ENCODE measurements at places on chromosomes 12 and 14.

DNA sequence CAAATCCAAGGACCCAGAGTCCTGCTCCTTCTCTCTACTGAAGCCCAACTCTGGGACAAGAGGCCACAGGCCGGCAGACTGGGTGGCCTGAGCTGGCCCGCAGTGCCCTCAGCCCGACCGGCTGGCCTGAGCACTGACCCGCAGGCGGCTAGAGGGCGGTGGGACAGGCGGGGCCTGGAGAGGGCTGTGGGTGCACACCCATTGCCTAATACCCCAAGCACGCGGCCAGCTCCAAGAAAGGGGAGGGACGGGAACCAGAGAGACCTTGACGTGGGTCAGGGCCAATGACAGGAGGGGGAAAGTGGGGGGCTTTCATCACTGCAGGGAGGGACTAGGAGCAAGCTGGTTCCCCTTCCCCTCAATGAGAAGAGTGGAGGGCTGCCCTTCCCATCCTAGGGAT lies 2.0 kb upstream of the WNT10B start:
- no peak for DNase-seq

GRCh38 chr12:120413901-120414695 lies 23.8 kb upstream of the COX6A1 start:
- no peak for DNase-seq

GRCh38 chr14:87961246-87961645 lies 31.7 kb downstream of the GALC start:
- DNase-seq: no peak

DNA sequence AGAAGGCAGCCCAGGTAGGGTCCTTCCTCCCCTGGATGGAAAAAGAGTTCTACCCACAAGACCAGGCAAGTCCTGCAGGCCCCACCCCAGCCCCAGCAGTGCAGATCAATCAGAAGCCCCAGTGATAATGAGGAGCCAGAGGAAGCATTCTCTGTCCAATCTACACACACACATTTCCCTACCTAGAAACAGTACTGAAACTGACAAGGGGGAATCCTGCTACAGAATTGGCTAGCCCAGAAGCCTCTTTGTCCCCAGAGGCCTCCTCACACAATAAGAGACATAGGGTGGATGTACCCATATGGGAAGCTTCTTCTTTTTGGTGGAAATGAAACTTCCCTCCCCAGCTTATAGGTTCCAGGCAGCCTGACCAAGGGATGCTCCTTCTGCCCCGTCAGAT lies 9.9 kb downstream of the FSCB start:
- DNase-seq: no peak

DNA sequence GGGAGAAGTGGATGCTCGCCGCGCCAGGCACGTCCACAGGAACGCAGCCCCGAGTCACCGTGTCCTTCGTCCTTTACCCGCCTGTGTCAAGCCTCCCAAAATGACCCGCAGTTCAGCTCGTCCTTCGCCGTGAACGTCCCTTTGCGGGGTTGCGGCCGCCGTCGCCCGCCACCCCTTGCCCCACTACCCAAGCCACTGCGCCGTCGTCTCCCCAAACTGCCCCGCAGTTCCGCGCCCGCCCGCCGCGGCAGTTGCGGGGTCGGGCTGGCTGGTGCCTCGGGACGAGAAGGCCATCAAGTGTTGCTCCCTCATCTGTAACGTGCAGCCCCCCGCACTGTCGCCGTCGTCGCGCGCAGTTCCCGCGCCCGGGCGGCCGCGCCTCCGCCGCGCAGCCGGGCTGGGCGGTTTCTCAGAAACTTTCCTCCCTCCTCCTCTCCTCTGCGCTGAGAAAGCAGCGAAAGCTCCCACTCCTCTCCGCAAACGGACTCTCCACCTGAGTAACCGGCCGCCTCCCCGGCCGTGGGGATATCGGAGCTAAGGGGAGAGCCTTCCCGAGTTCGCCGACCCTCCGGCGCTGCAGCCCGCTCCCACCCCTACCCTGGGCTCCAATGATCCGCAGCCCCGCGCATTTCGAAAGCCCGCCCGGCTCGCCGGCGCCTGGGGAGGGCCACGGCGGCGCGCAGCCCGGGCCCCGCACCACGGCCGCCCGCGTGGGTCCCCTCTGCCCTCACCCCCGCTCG lies 6.7 kb downstream of the CDKN1B start:
- peak; percentile 36 for DNase-seq

- DNase-seq: no peak
Observed at GRCh38 chr14:99148861-99149610, 123.0 kb downstream of the BCL11B start.

DNA sequence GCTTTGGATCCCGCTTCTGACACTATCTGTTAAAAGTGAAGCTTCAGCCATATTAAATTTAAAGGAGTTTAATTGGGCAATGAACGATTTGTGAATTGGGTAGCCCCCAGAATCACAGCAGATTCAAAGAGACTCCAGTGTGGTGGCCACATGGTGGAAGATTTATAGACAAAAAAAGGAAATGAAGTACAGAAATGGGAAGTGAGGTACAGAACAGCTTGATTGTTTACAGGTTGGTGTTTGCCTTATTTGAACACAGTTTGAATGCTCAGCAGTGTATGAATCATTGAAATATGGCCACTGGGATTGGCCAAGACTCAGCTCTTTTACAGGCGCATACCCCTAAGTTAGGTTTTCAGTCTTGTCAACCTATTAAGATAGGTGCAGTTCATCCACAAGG lies 21.9 kb downstream of the CCDC91 start:
- DNase-seq: no peak

DNA sequence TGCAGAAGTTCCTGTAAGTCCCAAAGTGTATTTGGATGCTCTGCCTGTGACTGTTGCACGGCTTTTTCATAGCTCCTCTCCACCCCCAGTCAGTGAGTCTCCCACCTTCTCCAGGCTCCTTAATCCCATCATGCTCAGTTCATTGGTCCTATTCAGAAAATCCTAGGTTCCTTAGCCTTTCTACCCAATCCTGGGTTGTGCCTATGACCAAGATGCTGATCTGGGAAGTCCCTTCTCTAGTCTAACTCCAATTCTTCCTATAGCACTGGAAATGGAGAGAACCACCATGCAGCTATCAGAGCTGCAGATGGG lies 7.7 kb downstream of the CISTR start:
- no peak for DNase-seq

GRCh38 chr12:93825931-93826555 lies 148.9 kb downstream of the CRADD start:
- DNase-seq: peak; percentile 81

- no peak for DNase-seq
Observed at GRCh38 chr12:2355198-2355597, 302.4 kb downstream of the CACNA1C start.

DNA sequence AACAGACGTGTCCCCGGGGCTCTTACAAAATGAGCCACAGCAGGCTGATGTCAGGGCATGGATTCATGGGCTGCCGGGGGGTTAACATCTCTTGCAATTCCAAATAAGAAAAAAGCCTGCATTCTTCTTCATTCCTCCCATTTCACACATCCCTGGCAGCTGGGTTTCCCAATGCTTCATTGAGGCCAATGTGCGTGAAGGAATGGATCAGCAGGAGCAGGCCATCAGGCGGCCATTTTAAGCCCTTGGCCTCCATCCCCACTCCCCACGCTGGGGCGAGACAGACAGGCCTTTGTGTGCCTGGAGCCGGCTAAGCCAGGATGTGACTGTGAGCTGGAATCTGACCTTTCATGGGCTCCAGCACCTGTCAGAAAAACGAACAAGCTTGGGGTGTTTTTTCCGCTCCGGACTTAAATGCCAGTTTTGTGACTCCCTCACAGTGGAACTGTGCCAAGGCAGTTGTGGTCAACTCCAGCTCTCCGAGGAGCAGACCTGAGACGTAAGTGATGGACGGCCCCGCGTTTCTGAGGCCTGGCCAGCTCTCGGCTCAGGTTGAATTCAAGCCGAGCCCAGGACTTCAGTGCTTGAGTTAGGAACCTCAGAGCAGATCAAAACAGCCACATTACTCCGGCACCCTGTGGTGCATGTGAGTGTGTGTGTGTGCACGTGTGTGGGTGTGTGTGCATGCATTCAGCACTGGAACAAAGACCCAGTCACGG lies 133.1 kb downstream of the TMEM30B start:
- DNase-seq: peak; percentile 92

DNA sequence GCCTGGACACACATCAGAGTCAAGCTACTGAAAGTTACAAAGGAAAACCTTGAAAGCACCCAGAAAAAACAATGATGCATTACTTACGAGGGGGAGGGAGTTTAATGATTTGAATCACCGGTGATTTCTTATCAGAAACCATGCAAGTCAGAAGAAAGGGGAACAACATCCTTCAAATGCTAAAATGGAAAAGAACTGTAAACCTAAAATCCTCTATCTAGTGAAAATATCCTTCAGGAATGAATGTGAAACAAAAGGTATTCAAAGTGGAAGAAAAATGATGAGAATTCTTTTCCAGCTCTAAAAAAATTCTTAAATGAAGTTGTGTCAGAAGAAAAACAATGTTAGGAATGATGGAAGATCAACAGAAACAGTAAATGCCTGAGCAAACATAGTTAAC lies 16.8 kb downstream of the SCAF11 start:
- DNase-seq: peak; percentile 45

GRCh38 chr12:124025661-124026060 lies 52.6 kb downstream of the ZNF664 start:
- DNase-seq: no peak

- peak; percentile 61 for DNase-seq
Observed at GRCh38 chr12:68011882-68012207, 22.6 kb downstream of the IFNG-AS1 start.

- peak; percentile 77 for DNase-seq
Observed at GRCh38 chr14:61653507-61653906, 41.8 kb upstream of the HIF1A start.

DNA sequence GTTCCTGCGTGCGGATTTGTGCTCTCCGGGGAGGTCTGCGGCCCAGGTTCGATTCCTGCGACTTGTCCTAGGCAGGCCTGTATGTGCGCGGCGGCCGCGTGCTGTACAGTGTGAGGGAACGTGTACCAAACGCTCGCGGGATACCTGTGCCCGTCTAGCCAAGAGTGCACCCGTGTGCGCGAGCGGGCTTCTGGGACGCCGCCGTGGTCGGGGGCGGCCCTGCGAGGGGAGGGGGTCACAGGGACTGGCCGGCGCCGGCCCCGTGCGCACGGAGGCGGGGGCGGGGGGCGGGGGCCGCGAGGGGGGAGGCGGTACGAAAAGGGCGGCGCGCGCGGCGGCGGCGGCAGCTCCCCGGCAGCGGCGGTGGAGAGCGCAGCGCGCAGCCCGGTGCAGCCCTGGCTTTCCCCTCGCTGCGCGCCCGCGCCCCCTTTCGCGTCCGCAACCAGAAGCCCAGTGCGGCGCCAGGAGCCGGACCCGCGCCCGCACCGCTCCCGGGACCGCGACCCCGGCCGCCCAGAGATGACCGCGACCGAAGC lies at the start of gene DLK1:
TSS of gene DLK1 (plus strand) at position 343 of the 536 bp plus-strand sequence. CDS start at position 520, 177 bp downstream.
- no peak for DNase-seq

- DNase-seq: peak; percentile 49
Observed at GRCh38 chr14:89489761-89490437, 72.9 kb upstream of the FOXN3 start.

DNA sequence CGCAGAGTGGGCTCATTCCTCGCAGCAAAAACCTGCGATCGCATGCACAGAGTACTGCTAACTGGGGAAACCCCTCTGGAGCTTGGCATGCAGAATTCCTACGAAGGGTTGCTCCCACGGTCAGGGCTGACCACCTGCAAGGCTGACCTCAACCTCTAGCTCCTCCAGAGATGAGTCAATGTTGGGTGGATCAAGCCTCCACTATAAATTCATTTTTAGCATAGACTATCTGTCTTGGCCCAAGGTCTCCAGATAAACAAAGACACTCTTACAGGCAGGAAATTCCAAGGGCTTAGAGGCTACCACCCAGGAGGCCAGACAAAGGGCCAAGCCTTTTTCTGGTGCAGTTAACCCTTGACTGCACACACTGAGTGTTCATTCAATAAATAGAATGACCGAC lies 296.5 kb downstream of the TMEM132D start:
- peak; percentile 80 for DNase-seq

- peak; percentile 94 for DNase-seq
Observed at GRCh38 chr12:52280319-52280795, 5.9 kb downstream of the KRT86 start.

DNA sequence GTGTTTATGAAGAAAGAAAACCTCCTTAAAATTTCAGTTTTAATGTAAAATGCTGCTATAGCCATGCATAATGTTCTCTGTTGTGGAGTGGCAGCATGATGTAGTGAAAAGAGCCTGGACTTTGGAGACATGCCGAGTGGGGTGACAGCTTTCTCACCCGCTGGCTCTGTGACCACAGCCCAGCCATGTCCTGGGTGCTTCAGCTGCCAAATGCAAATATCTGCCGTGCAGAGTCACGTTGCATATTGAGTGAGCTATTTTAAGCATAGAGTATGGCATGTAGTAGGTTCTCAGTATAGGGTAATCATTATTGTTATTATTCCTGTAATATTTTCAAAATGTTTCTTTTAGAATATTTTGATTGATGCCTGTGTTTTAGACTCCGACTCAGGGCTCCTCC lies 15.5 kb upstream of the TCTN2 start:
- no peak for DNase-seq

GRCh38 chr12:79143803-79144202 lies 279.2 kb downstream of the SYT1 start:
- DNase-seq: no peak

GRCh38 chr14:98160901-98161300 lies 1111.1 kb downstream of the BCL11B start:
- DNase-seq: no peak

DNA sequence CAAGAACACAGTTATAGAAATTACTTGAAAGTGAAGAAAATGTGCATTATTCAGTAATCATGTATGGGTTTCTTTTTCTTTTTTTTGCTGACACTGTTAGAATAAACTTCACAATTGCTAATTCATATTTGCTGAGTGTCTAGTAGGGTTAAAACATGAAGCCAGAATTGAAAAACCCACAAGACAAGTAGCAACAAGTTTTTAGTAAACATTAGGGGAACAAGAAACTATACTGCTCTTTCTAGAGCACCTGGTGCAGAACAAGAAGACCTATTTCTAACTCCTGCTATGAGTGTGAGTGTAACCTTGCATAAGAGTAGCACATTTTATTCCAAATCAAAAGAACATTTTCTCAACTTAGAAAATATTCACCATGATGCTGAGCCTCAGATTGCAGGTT lies 83.2 kb downstream of the ITPR2 start:
- no peak for DNase-seq

DNA sequence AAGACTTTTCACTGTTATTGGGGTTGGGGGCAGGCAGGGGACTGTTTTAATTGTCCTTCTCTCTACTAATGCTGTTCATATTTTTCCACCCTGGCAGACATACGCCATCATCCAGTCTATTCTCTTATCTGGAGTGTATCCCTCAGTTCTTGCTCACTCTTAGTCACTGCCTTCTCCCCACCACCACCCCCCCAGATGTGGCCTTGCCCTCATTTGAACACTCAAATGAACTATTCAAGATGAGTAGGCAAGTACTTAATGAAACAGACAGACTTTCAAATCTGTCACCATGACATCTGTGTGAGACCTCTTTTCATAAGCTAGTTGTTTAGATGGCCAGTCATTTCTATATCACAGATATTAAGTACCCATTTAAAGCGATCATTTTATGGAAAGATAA lies 10.1 kb downstream of the NUDT4 start:
- peak; percentile 75 for DNase-seq

GRCh38 chr14:52067873-52068614 lies 815 bp downstream of the NID2 start:
- DNase-seq: no peak

Data from fibroblast of skin of right biceps (primary cell).